CD4-positive, alpha-beta T cell treated with Interleukin-6 at 100 ng/mL for 8 hours (primary cell): ENCODE measurements at places on chromosomes 2 and 18.

- no peak for DNase-seq
These were observed 101.5 kb downstream of the MAP2 start for GRCh38 chr2:209525331-209525730.

GRCh38 chr2:218887079-218887478, 6.4 kb downstream of the WNT10A start:
- no peak for DNase-seq

GRCh38 chr18:22493940-22494339, 76.2 kb upstream of the CTAGE1 start:
- DNase-seq, result no peak

- DNase-seq, result no peak
These were observed 1232.3 kb upstream of the ZEB2 start for GRCh38 chr2:145752091-145752806.

- DNase-seq, result no peak
These were observed 52.6 kb downstream of the LCLAT1 start for GRCh38 chr2:30499681-30500080.

DNA sequence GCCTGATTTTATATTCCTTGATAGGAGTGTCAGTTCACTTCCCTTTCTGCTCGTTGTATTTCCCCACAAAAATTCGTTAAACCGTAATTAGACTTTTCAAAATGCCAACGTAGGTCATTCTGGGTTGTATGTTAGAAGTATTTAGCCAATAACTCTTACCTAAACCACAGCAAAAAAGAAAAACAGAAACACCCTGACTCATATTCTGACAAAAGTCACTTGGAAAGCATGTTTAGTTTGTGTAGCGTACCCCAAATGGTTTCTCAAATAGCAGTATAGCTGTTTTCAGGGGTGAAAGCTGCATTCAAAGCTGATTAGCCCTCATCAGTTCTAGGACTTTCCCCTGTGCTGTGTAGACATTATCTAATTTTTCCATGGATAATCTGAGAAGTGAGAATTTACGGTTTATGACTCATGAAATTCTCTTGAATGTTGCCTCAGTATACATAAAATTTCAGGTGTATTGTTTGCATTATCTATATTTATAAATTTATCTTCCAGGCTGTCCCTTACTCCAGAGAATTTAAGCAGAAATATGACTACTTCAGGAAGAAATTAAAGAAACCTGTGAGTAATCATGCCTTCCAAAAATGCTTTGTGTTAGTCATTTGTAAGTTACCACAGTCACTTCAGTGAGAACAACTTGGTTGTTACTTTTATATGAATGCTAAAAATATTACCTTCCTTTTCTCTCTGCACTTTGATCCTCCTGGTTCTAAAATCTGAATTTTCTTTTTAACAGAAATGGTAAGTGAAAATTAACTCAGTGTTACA, 264.9 kb downstream of the ALPK2 start:
- no peak for DNase-seq

DNA sequence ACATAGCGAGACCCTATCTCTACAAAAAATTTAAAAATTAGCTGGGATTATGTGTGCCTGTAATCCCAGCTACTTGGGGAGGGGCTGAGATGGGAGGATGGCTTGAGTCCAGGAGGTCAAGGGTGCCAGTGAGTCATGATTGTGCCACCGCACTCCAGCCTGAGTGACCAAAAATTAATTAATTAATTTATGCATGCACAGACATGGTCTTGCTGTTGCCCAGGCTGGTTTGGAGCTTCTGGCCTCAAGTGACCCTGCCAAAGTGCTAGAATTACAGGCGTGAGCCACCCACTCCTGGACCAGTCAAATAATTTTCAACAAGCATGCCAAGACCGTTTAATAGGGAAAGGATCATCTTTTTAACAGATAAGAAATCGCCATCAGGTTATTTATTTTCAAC, 57.7 kb upstream of the TFCP2L1 start:
- DNase-seq, result no peak

GRCh38 chr2:39875182-39875913, 96.3 kb upstream of the THUMPD2 start:
- DNase-seq, result no peak

GRCh38 chr2:62292190-62292589, 96.3 kb downstream of the B3GNT2 start:
- DNase-seq, result no peak

GRCh38 chr2:25588576-25588975, 84.8 kb downstream of the DTNB start:
- no peak for DNase-seq
